ENCODE measurements at places on chromosomes 5 and 9. TPM values are rescaled to one million over a fixed set of nuclear protein-coding genes. Genes with fewer than 3 reads are reported as not detected.
A peak's percentile ranks its signal among the peaks of the same experiment; 100 is the strongest.

DNA sequence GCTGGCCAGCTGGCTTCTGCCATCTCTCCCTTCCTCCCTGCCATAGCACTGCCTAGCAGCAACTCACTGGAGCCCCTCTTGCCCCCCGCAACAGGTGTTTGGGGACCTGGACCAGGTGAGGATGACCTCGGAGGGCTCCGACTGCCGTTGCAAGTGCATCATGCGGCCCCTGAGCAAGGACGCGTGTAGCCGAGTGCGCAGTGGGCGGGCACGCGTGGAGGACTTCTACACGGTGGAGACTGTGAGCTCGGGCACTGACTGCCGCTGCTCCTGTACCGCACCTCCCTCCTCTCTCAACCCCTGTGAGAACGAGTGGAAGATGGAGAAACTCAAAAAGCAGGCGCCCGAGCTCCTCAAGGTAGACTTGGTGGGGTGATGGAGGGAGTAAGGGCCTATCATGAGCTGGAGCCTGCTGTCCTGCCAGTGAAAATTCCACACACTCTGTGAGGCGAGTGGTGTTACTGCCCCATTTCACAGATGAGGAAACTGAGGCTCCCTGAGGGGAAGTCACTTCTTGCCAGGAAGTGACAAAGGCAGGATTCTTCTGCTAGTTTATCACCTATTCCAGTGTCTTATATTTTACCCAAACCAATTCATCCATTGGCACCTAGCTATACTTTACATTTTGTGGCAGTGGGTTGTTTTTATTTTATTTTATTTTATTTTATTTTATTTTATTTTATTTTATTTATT is 10.1 kb downstream of the OLFML2A start:
- no peak for DNase-seq

DNA sequence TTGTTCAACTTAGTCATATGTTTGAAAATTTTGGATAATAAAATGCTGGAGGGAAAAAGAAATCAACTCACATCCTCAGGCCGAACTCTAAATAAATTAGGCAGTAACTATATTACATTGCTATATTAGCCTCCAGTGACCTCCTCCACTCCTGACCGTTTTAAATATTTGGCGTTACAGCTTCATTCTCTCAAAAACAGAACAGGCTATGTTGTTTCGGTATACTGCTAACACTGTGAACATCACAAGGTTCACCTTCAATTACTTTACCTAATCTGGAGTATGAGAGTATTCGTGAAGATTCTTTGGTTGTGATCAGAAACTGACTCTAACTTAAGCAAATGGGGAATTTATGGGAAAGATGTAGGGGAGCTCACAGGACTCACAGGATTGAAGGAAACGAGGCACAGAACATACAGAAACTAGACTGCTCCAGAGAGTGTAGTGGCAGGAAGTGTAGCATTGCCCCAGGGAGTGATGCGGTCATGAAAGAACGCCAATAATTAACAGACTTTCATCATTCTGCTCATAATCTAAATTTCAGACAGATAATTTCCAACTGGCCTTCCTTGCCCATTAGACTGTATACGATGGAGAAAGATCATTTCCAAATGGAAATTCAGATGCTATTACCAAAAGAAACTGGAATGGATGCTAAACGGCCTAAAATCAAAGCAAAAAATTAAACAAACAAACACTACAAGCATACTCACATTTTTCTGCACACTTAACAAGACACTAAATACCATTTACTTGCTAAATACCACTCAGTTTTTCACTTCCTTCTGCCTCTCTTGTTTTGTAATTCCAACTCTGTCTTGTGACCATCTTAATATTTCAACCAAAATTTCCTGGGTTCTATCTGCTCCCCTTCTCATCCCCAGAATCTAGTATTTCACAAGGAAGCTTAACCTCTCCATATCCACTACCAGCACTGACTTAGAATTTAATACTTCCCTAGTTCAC is 110.1 kb upstream of the LPAR1 start:
- no peak for DNase-seq

- DNase-seq, result no peak
Measured at GRCh38 chr5:135073761-135074345, 39.8 kb upstream of the PITX1 start.

DNA sequence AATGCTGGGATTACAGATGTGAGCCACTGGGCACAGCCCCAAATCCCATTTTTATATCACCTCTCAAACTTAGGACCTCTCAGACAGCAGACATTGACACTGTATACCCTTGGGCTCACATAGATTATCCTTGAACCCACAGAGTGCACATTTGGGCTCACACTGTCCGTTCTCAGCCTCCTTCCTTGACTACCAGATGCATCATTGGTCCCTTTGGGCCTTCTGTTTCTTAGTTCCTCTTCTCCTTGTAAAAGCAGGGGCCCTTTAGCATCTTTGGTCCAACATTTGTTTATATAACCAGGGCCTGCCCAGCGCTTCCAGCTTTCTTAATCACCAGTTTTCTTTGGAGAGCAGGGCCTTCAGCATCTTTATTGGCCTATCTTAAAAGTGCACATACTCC is 126.2 kb downstream of the SEC61B start:
- no peak for DNase-seq

DNA sequence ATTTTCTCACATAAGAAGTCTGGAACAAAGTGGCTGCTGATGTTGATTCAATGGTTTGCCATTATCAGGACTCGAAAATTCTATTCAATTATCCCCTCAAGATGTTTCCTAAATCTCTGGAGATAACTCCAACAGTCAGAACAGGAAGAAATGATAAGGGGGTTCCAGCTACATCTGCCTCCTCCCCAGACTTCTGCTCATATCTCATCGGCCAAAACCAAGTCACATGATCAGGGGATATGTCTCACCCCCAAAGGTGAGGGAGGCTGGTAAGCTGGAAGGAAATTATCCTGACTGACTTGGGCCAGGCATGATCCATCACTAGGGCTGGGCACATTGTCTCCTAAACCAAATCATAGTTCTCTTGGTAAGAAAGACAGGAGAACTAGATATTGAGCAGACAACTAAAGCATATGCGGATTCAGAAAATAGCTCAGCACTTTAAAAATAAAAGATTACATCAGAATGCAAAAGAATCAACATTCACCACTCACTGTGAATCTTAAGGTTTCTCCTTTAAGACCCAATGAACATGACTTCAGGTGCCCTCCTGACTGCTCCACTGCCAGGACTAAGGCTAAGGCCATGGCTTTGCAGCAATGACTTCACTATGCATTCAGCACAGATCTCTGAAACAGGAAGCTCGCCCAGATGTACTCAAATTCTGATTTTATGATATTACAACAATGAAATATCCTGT is 306.3 kb downstream of the ENC1 start:
- DNase-seq, result no peak

DNA sequence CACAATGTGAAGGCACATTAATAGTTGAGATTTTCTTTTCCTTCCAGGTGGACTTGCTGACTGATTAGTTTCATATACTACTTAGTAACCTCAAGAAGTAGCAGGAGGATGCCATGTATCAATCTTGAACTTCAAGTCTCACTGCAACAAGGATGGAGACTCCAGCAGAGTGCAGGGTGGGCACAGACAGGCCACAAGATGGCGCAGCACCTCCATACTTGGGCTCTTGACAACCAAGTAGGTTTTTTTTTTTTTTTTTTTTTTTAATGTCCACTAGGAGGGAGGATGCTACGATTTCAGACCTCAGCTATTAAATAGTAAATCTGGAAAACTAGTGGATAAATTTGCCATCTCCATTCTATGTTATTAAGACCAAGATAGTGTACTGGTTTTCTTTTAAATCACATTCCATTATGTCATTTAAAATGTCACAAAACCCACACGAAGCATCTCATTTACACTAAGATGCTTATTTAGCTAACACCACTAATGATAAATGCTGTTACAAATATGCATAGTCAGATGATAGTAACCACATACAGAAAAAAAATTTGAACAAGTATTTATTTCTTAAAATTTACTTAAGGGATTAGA is 58.6 kb downstream of the IL6ST start:
- DNase-seq, result peak; percentile 76

- DNase-seq, result no peak
Measured at GRCh38 chr5:160616712-160617497, 195.2 kb downstream of the PTTG1 start.

DNA sequence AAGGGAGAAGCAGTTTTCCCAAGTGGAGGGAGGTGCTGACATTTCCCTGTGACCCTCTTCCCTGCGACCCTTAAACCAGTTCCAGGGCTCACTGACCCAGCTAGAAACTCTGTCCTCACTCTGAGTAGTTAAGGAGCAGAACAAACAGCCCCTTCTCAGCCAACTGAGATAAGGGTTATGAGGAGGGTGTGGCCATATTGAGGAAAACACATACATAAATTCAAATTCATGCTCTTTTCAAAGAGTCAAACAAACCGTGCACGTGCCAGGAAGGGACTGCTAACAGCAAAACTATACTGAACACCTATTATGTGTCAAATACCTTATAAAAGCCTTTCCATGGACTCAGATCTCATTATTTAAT is 4.9 kb upstream of the AKNA start:
- DNase-seq, result no peak

GRCh38 chr5:125575891-125576505 is 829.6 kb upstream of the ZNF608 start:
- no peak for DNase-seq

GRCh38 chr9:18980189-18980588 is 52.8 kb downstream of the SAXO1 start:
- no peak for DNase-seq

GRCh38 chr5:178751286-178751685 is 20.8 kb upstream of the ZNF354A start:
- no peak for DNase-seq

GRCh38 chr9:4923580-4924544 is 61.2 kb upstream of the JAK2 start:
- DNase-seq, result no peak

GRCh38 chr9:82763656-82764055 is 299.3 kb downstream of the RASEF start:
- DNase-seq, result no peak

- no peak for DNase-seq
Measured at GRCh38 chr5:42579320-42579719, 156.1 kb downstream of the GHR start.

GRCh38 chr5:172048170-172048422 is 41.7 kb upstream of the FBXW11 start:
- no peak for DNase-seq

DNA sequence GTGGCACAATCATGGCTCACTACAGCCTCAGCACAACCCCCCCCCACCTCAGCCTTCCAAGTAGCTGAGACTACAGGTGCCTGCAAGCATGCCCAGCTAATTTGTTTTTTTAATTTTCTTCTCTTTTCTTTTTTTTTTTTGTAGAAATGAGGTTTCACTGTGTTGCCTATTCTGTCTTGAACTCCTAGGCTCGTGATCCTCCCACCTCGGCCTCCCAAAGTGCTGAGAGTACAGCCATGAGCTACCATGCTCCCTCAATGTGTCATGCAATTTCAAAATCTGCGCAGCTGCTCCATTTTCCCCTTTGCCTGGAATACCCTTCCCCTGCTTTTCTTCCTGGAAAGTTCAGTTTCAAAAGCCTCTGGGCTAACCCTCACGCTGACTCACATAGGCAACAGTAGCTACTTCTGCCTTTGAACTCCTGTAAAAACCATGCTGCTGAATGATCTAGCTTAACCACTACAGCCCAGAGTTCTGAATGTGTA is 71.0 kb upstream of the IL7R start:
- no peak for DNase-seq

DNA sequence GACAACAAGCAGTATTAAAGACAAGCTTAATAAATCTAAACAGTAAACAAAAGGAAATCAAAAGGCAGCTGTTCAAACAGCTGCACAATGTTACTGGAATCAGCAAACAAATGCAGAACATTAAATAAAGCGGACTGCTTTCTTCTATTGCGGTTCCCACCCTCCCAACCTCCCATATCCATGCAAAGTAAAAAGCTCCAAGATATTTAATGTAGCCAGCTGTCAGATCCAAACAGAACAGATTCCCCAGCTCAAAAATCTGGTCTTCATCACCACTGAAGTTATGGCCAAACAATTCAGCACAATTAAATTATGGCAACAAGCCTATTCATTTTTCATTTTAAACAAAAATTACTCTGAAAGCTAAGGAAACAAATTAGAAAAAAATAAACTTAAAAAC is 75.9 kb downstream of the SLC38A9 start:
- no peak for DNase-seq

DNA sequence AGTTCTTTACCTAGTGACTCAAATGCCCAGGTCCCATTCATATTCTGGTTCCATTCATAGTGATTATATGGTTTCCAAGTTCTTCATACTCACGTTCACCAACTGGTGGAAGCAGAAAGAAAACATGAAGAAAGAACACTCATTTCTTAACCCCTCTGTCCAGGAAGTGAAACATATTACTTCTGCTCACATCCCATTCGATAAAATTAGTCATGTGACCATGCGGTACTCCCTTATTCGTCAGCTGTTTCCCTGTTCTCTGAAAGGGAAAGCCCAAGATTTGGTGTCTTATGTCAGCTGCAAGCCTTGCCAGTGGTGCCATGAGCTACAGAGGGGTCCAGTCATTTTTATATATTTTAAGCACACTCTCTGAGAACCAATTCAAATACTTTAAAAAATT is 387.0 kb upstream of the DMAC1 start:
- no peak for DNase-seq

DNA sequence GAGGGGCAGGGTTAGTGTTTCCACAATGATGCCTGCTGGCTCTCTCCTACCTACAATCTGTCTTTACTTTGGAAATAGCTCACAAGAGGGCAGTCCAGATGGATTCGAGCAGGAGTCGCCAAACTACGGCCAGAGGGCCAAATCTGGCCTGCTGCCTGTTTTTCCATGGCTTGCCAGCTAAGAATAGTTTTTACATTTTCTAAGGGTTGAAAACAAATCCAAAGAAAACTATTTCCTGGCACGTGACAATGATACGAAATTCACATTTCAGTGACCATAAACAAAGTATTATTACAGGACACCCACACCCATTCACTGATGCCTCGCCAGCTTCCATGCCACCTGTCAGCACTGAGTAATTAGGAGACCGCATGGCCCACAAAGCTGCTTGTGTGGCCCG is 162.9 kb upstream of the WWC1 start:
- DNase-seq, result no peak

GRCh38 chr9:6272229-6272598 is 56.0 kb upstream of the TPD52L3 start:
- DNase-seq, result peak; percentile 30

- no peak for DNase-seq
Measured at GRCh38 chr5:150461231-150461630, 11.7 kb upstream of the RPS14 start.

DNA sequence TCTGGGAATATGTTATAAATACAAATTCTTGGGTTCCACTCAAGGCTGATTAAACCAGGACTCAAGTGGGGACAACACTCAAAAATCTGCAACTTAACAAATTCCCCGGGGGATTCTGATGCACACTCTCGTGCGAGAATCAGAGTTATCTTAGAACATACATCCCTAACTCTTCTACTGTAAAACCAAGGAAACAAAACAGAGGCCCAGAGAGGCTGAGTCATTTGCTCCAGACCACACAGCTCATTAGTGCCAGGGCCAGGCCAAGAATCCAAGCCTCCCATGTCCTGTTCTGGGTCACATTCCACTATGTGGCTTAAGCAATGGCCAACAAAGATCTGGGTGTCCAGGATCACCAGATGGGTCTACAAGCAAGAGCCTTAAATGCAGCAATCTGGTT is 166.0 kb downstream of the ADAMTS12 start:
- no peak for DNase-seq

- DNase-seq, result peak; percentile 11
Measured at GRCh38 chr9:101673642-101674041, 64.8 kb downstream of the GRIN3A start.

- DNase-seq, result no peak
Measured at GRCh38 chr5:153998010-153998409, 40.7 kb downstream of the FAM114A2 start.

N4BP3 gene
- total RNA-seq, result 1.2 TPM

PCDHGB4 gene
- 5.2 TPM for total RNA-seq

NR4A3 gene
- total RNA-seq, result 7.5 TPM

FOXD4L4 gene
- not detected for total RNA-seq

KIAA0825 gene
- 3.3 TPM for total RNA-seq
